ENCODE measurements at places on chromosomes 4 and X.

GRCh38 chrX:110145311-110145710 lies 142.4 kb downstream of the TMEM164 start:
- no peak for DNase-seq

- DNase-seq = no peak
Measured at GRCh38 chr4:150679765-150680343, 97.9 kb downstream of the MAB21L2 start.

GRCh38 chrX:75229774-75230173 lies 44.1 kb upstream of the UPRT start:
- DNase-seq = no peak

DNA sequence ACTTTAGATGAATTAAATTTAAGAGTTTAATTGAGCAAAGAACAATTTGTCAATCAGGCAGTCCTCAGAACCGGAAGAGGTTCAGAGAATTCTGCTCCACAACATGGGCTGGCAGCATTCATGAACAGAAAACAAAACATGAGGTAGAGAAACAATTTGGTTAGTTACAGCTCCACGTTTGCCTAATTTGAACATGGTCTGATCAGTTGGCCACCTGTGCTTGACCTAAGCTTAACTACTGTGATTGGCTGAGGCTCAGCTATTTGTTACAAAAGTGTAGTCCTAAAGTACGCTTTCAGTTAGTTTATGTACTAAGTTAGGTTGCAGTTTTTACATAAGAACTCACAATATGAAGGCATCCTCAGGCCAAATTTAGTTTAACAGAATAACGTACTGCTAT lies 258.6 kb downstream of the ADAM29 start:
- no peak for DNase-seq

DNA sequence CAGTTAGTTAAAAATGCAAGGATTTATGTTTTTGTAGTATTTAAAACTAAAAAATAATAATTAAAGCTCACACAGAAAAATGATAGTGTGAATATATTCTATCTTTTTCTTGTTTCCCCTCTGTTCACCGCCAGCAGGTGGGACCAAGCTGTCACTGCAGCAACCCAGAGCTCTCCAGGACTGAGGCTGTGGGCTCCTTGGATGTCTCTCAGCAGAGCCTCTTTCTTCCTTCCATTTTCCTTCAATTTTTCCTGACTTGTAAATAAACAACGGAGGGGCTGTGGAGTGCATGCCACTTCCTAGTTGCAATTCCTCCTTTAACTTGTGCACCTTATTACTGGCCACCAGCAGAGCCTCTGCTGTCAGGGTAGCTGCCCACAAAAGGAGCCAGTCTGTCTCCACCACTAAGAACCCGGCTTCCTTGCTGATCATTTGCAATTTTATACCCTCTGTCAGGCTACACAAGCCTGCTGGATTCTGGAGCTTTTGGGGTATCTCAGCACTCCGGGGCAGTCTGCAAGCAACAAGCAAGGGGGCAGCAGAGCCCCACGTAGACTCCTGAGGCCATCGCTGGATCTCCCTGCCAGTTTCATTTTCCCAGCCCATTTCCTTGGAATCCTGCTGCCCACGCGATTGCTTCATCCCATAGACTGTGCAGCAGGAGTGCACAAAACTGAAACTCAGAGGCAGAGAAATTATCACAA lies 1467.4 kb downstream of the C4orf33 start:
- no peak for DNase-seq

GRCh38 chr4:140150886-140151698 lies 2.9 kb downstream of the MAML3 start:
- DNase-seq = peak; percentile 80

- DNase-seq = no peak
Measured at GRCh38 chr4:169283114-169283509, 12.4 kb upstream of the SH3RF1 start.

GRCh38 chr4:158302076-158302866 lies 92.0 kb downstream of the TMEM144 start:
- DNase-seq = no peak

DNA sequence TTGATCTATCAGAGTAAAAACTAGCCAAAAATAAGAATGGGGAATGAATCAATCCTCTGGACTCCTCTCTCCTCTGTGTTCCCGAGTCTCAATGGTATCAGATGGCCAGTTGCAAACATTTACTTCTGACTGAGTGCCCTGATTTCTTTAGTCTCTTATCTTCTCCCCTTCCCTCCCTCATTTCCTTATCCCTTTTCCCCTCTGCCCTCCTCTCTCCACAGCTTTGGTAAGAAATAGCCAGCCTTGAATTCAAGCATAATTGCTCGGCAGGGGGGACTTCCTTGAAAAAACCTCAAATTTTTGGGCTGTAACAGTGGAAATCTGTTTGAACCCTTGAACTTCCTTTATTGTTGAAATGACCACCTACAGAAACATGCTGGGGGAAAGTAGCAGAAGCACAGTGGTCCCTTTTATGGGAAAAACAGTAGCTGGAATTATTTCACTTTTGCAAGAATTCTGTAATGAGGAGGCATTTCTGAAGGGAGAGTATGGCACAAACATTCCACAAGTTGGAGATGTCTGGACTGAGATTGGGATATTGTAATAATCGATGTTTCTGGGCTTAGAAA lies 40.3 kb downstream of the NHS start:
- no peak for DNase-seq

GRCh38 chrX:30568136-30568535 lies 9.4 kb downstream of the TASL start:
- DNase-seq = no peak

GRCh38 chrX:102866981-102867656 lies 70.0 kb upstream of the RAB40AL start:
- no peak for DNase-seq

DNA sequence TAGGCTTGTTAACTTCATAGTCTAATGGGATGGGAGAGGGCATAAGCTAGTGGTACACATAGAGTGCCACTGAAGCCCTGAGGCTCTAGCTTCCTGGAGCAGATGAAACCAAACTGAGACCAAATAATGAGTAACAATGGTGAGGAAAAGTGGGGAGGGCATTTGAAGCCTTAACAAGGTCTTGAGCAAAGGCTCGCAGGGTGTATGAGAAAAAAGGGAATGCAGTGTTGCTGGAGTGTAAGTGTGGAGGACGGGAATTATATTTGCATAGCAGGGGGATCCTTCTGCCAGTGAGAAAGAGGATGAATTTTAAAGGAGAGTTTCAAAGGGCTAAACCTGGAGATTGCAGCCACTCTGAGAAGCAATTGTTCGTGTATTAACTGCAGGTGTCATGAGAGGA lies 263.1 kb downstream of the ANK2 start:
- no peak for DNase-seq

- no peak for DNase-seq
Measured at GRCh38 chr4:38752941-38753806, 29.6 kb downstream of the TLR10 start.

DNA sequence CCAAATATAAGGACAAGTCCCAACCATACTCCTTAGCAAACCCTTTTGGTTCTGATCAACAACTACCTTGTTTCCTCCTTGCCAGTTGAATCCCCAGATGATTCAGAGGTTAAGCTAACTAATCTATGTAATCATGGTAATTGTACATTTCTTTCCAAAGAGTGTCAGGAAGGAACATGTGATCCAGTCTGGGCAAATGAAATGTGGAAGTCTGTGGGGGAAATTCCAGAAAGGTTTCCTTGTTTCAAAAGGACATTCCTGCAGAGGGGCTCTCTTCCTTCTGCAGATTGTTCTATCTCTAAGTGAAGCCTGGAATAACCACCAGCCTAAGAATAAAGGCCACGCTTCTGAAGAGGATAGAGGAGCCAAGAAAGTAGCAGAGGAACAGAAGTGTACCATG lies 7.0 kb downstream of the PRSS12 start:
- DNase-seq = no peak

- no peak for DNase-seq
Measured at GRCh38 chr4:168674077-168674747, 177.4 kb downstream of the PALLD start.

GRCh38 chr4:124212815-124213630 lies 499.5 kb downstream of the ANKRD50 start:
- DNase-seq = no peak

DNA sequence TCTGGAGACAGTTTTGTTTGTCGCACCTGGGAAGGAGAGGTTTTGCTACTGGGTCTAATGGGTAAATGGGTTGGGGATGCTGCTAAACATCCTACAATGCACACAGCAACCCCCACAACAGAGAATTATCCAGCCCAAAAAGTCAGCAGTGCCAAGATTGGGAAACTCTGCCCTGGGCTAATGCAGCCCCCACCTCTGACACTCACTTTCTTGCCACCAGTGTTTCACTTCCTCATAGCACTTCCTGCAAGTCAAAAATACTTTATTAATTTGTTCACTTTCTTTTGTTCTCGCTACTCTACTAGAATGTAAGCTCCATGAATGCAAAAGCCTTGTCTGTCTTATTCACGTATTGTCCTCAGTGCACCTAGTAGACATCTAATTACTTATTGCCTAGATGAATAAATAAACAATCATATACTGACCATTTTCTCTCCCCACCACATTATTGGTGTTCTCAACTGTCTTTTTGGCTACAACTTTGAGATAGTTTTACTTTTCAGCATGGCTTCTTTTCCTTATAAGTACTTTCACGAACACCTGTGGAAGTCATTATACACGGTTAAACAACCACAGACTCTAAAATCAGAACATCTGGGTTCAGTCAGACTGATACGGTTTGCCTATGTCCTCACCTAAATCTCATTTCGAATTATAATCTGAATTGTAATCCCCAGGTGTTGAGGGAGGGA lies 82.0 kb upstream of the PITX2 start:
- DNase-seq = peak; percentile 23

- DNase-seq = no peak
Measured at GRCh38 chrX:43474321-43474720, 181.8 kb upstream of the MAOA start.

- no peak for DNase-seq
Measured at GRCh38 chr4:14100349-14100748, 472.8 kb upstream of the BOD1L1 start.

DNA sequence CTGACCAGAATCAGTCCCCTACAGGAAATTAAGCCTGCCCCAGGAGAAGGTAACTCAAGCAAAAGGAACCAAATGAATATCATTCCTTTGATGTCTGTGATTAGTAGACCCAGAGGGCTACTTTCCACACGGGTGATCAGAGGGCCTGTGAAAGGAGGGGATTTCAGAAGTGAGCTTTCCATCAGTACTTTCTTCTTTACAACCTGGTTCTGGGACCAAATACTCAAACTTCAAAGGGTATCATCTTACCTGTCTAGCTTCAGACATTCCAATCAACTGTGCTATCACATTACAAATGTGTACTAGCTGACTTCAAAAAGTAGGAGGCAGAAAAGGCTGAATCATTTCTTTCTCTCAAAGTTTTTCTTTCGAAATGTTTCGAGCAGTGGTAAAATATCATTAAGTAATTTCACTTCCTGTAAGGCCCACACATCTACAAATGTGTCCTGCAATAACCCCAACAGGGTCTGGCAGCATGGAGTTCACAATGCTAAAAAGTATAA lies 23.9 kb downstream of the ACSL4 start:
- DNase-seq = peak; percentile 54

- no peak for DNase-seq
Measured at GRCh38 chrX:43279341-43279808, 376.7 kb upstream of the MAOA start.

DNA sequence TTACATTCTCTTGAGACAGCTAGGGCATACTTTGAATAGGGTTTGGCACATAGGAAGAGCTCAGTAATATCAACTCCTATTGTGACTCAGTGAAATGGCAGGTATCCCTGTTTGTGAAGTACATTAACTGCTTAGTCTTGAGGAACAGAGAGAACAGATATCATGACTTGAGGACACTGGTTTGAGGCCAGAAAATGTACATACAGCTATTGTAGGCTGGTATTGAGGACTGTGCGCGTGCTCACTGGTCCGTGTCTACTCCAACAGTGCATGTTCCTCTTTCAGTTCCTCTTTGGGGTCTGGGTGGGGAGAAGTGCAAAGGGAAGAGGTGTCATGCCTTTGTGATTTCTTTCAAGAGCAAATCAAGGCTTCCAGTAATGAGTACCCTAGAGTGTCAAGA lies 34.6 kb upstream of the TBC1D9 start:
- DNase-seq = peak; percentile 70

GRCh38 chr4:129344058-129344457 lies 248.1 kb downstream of the C4orf33 start:
- DNase-seq = peak; percentile 45

DNA sequence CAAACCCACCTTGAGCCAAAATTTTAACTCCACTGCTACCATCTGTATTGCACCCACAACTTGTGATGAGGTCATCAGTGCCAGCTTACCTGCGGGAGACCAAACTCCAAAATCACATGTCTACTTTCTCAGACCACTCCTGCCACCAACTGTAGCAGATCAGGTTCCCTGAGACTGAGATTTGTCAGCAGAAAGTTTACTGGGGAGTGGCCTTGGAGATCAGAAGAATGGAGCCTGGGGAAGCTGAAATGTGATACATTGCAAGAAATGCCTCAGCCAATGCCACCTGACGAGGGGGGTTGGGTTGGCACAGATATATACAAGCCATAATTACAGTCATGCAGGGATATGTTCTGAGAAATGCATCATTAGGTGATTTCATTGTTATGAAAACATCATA lies 19.1 kb downstream of the HAUS3 start:
- no peak for DNase-seq

- DNase-seq = no peak
Measured at GRCh38 chr4:56052481-56052880, 103.7 kb downstream of the CEP135 start.

DNA sequence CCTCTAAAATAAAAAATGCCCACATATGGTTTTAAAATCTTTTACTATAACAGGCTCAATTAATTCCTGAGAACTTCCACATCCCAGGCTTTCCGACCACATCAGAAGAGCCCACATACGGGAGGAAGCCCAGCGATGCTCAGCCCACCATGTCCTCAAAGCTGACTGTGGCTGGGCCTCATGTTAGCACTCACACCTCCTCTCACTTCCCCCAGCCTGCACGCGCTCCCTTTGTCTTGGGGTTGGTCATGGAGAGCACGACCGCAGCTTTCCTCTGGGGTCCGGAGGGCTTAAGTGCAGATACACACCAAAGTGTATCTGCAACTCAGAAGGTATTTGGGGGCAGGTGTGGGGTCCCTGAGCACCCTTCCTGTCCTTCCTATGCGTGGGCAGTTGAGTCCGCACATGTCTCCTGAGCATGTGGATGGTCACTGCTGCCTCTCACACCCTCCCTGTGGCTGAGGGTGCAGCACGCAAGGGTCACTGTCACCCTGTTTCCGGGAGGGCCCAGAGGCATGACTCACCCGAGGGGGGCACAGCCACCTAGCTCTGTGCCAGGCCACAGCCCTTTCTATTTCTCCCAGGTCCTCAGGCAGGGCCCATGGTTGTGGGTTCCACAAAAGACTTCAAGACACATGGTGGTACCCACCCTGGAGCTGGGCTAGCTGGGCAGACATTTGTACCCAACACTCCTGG lies 21.2 kb downstream of the WDR1 start:
- DNase-seq = no peak

- DNase-seq = no peak
Measured at GRCh38 chrX:15512401-15512965, 11.9 kb downstream of the BMX start.

DNA sequence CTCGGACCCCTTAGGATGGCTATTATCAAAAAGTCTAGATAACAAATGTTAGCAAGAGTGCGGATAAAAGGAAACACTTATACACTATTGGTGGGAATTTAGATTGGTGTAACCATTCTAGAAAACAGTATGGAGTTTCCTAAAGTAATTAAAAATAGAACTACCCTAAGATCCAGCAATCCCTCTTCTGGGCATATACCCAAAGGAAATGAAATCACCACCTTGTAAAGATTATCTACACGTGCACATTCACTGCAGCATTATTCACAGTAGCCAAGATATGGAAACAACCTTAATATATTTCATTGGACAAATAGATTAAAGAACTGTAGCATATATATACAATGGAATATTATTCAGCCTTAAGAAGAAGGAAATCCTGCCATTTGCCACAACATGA lies 462.4 kb downstream of the IQCM start:
- DNase-seq = no peak
